NCI-H187 treated with DMSO at 0.1 percent for 48 hours (cell line): ENCODE measurements at places on chromosomes 11 and 22.

- no peak for DNase-seq
Measured at GRCh38 chr11:59212744-59213631, at the start of gene MPEG1. TSS of gene MPEG1 (minus strand) at chr11:59212927. CDS start at chr11:59212865, 62 bp downstream.

- DNase-seq = no peak
Measured at GRCh38 chr22:50244420-50245213, at the start of gene TUBGCP6. TSS of gene TUBGCP6 (minus strand) at chr22:50245023. CDS start at chr22:50244459, 564 bp downstream.

GRCh38 chr22:28927630-28928029 lies 44.3 kb downstream of the ZNRF3 start:
- no peak for DNase-seq

DNA sequence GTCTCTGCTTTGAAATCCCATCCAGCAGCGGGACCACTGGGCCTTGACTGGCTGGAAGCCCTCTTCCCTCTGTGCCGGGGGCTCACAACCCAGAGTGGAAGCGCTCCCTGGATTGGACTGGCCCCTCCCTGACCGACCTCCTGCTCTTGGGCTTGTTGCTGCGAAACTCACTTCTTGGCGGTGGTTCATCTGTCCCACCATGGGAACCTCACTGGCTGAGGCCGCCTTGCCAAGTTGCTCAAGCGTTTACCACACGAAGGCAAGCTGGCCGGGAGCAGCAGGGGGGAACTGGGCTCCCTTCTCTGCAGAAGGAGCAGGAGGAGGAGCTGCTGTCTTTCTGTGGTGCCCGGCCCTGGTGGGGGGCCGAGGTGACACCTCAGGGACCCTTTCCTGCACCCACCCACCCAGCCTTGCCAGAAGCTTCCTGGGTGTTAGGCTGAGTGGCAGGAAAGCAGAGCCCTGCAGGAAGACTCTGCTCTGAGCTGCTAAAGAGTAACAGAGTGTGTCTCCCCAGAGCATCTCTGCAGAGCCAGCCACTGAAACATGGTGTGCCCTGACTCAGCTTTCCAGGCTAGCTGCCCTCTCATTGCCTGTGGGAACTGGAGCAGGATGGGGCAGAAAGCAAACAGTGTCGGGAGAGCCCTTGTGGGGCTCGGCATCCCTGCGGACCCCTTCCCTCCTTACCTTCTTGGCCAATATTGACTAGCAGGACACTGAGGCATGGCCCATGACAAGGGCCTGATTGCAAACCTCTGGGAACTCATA lies 88.5 kb upstream of the ALX4 start:
- DNase-seq = no peak

DNA sequence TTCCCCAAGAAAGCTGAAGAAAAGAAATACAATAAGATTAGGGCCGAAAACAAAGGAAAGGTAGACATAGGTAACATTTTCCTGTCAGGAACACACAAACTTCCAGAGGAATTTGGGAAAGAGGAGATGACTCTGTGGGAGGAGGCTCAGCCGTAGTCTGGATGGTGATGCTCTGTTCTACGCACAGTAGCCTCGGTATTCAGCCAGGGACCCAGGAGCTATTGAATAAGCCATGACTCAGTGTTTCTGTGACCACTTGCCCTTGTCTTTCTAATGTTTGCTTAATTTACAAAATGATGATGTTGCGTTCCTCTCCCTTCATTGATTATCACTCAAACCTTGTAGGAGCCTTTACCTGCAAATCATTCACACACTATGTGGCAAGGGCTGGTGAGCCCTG lies 745.0 kb downstream of the NTM start:
- no peak for DNase-seq

DNA sequence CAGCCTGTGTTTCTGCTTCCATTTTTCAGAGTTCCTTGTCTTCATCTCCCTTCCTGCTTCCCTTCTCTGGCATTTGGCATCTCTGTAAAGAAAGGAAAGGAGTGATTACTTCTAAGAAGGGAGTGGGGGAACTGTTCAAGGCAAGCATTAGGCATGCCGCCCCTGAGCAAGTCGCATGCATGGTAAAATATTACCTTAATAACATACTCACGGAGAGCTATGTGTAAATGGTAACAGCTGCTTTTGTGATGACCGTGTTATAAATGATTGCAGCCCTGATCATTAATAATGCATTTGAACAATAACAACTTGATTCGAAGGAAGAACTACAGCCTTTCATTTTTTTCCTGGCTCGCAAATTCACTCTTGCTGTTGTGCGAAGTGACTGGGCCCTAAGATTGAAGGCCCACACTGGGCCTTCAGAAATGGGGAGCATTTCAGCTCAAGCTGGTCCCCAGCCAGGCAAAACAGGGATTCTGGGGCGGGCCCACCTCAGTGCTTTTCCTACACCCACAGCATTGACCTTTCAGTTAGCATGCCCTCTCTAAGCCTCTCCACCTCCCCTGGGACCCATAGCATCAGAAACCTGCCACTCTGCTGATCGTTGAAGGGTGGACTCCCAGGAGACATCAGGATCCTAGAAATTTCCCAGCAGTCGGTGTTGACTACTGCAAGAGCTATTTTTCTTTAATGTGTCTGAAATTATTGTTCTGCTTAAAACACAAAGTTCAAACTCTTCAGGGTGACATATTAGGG lies 263.0 kb upstream of the CADM1 start:
- no peak for DNase-seq

DNA sequence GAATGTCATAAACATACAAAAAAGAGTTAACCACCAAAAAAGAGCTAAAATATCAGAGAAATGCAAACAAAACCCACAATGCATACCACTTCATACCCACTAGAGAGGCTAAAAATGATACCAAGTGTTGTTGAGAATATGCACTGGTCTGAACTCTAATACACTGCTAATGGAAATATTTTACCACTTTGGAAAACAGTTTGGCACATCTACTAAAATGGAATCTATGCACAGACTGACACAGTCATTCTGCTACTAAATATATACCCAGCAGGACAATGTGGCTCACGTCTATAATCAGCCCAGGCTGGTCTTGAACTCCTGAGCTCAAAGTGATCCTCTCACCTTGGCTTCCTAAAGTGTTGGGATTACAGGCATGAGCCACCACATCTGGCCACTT lies 18.0 kb downstream of the MAPK1 start:
- no peak for DNase-seq

DNA sequence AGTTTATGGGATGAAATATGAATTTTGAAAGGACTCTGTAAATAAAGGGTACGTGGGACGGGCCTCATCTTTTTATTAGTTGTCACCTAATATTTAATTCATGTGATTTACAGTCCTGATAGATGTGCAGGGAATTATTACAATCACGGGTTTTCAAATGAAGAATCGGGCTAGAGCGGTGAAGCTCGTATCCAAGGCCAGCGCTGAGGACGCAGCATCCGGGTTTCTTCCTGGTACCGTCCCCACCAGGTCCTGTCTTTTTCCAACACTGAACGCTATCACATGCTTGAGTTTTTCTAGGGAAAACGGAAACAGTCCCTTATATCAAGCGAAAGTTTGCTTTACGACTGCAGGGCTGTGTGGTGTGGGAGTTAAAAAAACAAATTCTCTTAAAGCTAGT lies 787 bp downstream of the SMDT1 start:
- no peak for DNase-seq

DNA sequence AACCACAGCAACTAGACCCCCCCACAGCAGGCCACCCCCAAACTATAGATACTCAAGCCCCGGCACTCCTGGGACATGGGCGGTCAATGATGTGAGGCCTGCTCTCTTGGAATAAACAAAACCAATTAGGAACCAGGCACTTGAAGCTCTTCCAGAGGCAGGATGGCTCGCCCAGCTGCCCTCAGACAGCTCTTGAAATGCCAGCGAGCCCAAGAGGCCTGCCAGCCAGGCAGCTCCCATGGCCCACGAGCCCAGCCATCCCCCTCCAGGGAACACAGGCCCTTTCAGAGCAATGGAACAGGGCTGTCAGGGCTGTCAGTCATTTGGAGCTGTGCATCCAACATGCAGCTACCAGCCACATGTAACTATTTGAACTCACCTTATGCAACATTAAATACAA lies 34.0 kb upstream of the TFIP11 start:
- peak; percentile 1 for DNase-seq

DNA sequence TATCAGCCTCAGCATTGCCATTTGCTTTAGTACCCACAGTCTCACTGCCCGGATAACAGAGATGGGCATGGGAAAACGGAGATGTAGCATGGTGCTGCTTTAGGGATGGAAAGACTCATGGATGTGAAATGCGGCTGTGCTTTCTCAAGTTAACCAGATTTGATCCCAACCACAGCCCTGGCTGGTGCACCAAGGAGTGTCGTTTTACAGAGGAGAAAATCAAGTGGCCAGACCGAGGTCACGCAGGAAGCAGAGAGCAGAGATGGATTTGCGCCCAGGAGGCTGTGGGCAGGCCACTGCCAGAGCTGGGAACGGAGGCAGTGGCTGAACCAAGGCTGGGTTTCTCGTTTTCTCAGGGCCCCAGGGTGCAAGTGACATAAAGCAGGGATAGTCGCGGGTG lies 9.0 kb downstream of the MB start:
- DNase-seq = no peak

- DNase-seq = no peak
Measured at GRCh38 chr11:65182258-65183170, 786 bp downstream of the CAPN1 start.

DNA sequence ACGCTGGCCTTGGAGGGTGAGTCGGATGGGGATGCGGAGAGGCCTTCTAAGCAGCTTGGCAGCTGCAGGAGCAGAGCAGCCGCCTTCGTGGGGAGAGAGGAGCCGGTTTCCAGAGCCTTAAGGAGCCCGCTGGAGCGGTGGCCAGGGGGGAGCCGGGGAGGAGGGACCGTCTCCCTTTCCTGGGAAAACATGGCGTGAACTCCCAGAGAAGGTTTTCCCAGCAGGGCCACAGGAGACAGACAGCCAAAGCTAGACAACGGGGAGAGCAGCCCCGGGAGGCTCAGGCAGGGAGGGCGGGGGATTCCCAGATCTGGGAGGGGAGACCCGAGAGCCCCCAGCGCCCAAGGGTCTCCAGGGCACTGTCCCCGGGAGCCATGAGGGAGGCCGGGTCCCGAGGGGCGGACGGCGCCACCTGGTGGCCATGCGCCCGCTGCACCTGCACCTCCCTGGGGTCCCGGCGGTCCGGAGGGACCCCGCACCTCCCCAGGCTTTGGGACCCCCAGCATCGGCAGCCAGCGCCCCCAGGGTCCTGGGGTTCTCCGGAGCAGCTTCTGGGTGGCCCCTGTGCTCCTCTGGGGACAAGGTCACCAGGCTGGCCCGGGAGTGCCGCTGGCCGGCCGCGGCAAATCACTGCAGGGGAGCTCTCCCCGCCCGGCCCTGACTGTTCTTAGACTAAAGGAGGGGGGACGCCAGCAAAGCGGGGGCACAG lies 2.4 kb upstream of the SYT8 start:
- no peak for DNase-seq
